ENCODE measurements at places on chromosomes 4 and X.

DNA sequence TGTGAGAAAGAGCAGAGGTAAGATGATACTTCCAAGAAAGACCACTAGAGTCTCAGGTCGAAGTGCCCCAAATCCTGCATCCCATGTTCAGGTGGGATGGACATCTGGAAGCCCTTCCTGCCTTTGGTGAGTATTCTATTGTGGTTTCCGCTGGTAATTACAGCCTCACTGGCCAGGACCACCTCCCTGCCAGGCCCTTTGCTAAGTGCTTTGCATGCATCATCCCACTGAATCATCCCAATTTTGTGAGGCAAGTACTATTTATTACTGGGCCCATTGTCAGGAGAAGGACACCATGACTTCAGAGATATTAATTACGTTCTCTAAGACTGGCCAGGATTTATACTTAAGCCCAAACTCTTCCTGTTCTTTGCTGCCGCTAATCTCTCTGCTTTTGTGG is 10.7 kb upstream of the PASD1 start:
- DNase-seq: no peak

GRCh38 chr4:143399113-143399949 is 62.7 kb downstream of the GAB1 start:
- no peak for DNase-seq

- DNase-seq: no peak
Measured at GRCh38 chr4:31458813-31459212, 738.6 kb downstream of the PCDH7 start.

- DNase-seq: no peak
Measured at GRCh38 chr4:117621673-117622072, 412.6 kb upstream of the NDST3 start.

DNA sequence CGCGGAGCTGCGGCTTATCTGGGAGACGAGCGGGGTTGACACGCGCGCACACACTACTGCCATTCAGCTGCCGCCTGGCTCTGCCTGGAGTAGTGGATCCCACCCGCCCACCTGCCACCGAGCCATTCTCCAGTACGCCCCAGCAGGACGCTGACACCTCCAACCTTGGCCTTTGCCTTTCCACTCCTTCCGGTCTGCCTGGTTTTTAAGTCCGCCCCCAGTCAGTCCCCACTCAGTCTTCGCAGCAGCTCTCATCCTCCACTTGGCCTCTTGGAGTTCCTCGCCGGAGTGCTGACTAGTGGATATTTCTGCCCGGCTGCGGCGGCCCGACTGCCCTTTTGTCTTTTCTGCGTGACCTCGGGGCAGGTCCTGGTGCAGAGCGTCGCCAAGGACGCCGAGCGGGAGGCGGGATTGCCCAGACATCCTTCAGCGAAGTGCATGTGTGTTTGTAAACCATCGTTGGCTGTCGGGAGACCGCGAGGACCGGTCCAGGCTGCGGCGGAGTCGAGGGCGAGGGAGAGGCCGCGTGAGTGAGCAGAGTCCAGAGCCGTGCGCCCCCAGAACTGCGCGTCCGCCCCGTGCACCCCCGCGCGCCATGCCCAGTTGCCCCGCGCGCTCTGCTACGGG is 1.1 kb downstream of the SLIT2 start:
- no peak for DNase-seq

GRCh38 chr4:41644288-41644914 is 104.1 kb downstream of the PHOX2B start:
- no peak for DNase-seq

DNA sequence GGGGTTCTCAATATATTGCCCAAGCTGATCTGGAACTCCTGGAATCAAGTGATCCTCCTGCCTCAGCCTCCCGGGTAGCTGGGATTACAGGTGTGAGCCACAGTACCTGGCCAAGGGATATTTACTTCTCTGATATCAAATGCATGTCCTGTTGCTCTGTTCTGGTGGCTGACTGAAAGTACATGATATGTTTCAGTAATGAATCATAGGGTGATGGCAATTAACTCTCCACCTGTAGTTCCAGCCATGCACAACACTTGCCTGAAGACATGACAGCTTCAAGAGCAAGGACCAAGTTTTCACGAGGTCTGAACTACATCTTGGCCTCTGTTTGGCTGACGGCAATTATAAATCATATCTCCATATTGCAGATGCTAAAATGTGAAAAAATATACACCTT is 9.1 kb downstream of the ZCCHC4 start:
- DNase-seq: no peak

DNA sequence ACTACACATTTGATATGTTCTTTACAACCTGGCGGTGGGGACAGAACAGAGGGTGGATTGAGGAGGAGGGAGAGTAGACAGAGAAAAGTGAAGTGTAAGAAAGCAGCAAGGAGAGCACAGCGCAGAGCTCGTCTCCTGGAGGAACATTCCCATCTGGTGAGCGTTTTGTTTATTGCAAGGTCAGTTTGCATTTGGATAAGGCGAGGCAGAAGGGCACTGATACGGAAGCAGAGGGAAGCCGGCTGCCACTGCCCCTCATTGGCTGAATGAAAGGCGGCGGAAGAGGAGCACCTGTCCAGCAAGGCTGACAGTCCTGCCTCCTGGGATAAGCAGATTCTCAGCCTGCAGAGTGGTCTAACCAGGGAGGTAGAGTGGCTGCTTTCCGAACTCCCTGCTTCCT is 83.2 kb downstream of the GPR143 start:
- DNase-seq: no peak

DNA sequence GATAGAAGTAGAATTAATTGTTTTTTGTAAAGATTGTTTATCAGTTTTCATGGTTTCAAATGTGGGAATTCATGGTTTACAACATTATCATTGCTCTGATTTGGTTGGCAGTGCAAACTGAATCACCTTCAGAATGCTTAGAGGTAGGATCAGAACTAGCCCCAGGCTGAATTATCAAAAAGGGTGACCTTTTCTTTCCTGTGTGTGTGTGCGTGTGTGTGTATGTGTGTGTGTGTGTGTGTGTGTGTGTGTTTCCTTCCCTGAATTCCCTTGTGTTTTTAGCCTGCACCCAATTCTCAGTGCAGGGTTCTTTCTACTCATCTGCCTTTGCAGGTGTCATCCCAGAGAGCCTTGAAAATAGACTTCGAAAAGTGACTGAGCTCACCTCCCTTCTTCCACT is 125.0 kb downstream of the BMPR1B start:
- DNase-seq: no peak

DNA sequence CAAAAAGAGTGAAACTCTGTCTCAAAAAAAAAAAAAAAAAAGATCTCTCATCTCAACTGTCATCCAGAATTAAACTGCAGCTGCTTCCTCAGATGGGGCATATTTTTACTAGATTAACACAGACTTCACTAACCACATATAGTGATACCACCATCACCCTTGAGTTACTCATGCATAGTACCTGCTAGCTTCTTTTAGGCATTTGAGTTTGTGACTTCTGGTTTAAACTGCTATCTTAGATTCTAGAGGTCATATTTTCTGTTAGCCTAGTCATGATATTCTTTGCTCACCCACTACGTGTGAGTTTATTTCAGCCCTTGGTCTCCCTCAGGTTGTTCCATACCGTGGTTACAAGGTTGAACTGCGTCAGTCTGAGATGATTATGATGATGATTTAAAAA is 154.9 kb upstream of the BMP3 start:
- no peak for DNase-seq

DNA sequence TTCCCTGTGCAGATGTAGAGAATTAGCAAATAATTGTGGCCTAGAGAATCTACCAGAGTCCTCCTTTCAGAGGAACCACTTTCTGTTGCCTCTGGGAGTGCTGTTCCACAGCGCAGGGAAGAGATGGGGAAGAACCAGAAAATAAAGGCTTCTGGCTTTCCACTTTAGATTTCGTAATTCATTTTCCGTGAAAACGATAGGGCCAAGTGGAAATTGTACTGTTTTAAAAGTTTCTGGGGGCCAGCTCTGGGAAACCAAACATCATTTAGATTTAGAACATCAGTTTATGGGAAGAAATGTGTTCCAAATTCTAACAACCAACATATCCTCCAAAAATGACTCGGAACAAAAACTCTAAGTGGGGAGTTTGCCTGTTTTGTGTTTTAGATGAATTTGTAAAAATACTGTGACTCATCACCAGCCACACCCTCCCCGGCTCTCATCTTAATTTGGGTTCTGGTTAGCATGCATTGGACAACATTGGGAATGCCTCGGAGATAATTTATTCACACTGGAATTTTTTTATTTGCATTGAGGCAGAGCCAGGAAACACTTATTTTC is 65.2 kb upstream of the LNX1 start:
- no peak for DNase-seq

GRCh38 chr4:86557526-86557925 is 36.6 kb upstream of the PTPN13 start:
- DNase-seq: no peak

- DNase-seq: no peak
Measured at GRCh38 chrX:150542846-150543229, 25.6 kb upstream of the MTM1 start.

DNA sequence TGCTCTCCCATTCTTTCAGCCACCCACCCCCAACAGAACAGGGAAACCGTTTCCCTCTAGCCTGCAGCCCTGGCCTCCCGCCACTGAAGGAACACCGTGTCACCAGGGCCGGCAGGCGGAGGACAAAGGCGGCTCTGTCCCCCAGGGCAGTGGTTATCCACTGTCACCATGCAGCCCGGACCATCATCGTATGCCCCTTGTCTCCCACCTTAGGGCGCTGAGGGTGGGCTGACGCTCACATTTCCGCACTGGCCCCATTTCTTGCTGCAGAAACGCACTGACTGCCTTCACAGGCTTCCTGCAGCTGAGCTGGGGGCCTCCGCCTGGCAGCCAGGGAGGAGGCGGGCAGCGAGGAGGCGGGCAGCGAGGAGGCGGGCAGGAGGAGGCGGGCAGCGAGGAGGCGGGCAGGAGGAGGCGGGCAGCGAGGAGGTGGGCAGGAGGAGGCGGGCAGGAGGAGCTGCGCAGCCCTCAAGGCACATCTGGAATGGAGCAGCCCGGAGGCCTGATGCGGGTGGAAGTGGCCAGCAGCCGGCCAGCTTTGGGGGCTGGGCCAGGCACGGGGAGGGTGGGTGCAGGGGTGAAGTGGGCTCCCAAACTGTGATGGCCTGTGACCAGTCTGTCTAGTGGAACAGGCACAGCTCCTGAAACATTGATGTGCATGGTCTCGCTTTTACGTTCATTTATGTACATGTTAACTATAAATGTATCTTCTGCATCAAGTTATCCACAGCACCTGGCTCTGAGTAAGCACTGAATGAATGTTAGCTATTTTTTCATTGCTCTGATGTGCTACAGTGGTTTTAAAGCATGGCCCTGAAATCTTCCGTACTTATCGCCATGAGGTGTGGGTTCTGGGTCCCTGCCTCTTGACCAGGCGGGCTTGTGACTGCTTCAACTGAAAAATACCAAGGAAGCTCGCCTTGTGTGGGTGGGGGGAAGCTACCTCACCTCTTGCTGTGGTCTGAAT is 20.6 kb upstream of the KIAA0232 start:
- no peak for DNase-seq

DNA sequence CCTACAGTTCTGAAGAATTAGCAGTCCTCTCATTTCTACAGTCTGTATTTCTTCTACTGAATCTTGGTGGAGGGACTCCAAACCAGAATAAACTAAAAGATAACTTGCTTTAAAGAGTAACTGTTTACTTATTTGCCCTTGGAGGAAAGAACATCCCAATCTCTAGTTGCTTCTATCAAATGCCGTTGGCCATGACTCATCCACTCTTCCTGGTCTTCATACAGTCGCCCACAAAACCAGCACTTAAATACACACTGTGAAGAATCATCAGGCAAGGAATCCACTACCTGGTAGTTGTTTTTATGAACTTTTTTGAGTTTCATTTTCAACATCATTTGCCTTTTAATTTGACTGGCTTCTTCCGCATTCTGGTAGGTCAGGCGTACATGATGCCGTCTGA is 14.2 kb downstream of the ZNF518B start:
- DNase-seq: no peak

- no peak for DNase-seq
Measured at GRCh38 chr4:609400-610050, 15.8 kb upstream of the PDE6B start.

DNA sequence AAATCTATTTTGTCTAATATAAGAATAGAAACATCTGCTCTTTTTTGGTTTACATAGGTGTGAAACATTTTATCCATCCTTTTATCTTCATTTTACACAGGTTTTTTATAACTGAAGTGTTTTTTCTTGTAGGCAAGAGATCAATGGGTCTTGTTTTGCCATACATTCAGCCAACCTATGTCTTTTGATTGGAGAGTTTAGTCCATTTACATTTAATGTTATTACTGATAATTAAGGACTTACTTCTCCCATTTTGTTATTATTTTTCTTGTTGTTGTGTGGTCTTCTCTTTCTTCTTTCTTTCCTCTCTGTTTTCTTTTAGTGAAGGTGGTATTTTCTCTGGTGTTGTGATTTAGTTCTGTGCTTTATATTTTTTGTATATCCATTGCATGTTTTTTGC is 785.3 kb downstream of the ARAP2 start:
- no peak for DNase-seq

DNA sequence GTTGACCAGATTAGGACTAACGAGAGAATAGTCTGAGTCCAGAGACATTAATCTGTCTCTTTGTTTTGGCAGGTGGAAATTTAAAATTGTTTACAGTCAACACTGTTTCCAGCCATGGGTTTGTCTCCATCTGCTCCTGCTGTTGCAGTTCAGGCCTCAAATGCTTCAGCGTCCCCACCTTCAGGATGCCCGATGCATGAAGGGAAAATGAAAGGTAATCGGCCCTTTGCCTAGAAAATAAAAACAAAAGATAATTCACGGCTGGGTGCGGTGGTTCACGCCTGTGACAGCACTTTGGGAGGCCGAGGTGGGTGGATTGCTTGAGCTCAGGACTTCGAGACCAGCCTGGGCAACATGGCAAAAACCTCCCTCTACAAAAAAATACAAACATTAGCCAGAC is 815 bp downstream of the HCCS start:
- no peak for DNase-seq

GRCh38 chrX:129793604-129794191 is 13.9 kb downstream of the SASH3 start:
- peak; percentile 73 for DNase-seq

DNA sequence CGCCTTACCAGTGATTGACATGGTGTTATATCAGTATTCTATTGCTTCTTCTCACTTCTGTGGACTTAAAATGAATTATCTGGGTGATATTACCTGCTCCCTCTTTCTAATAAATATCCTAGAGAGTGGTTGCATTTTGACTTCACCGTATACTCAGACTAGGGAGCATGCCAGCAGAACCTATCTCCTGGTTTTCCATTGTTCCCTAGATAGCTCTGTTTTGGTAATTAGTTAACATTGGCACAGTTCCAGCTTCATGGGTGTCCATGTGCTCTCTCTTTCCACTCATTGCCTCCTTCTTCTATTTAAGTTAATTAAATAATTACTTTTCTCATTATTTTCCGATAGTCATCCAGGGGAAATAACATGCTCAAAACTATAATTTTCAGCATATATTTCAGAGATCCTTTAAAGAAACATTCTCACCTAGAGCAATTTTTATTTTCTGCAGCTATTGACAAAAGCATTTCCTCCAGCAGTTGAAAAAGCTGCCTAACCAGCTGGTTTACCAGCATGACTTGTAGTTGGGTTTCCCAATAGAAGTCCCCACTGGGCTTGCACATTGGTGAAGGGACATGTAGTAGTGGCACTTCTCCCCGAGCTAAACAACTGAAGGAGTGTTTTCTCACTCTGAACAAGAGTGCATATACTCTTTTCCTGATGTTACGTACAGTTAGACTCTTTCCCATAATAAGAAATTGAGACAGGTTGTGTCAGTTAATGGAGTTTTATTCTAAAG is 27.9 kb upstream of the PAPSS1 start:
- no peak for DNase-seq

Data from DMS79 (cell line).